Esophagus muscularis mucosa (tissue), 4 donors: ENCODE measurements at places on chromosomes 2 and 18. TPM values are rescaled to one million over a fixed set of nuclear protein-coding genes. Genes with fewer than 3 reads are reported as not detected.

STK39 gene
- total RNA-seq, result 49.1 TPM

ABHD3 gene
- 8.3 TPM for total RNA-seq

HAAO gene
- 4.8 TPM for total RNA-seq

CAPN10 gene
- total RNA-seq, result 19.1 TPM

MEP1B gene
- not detected for total RNA-seq

DNA sequence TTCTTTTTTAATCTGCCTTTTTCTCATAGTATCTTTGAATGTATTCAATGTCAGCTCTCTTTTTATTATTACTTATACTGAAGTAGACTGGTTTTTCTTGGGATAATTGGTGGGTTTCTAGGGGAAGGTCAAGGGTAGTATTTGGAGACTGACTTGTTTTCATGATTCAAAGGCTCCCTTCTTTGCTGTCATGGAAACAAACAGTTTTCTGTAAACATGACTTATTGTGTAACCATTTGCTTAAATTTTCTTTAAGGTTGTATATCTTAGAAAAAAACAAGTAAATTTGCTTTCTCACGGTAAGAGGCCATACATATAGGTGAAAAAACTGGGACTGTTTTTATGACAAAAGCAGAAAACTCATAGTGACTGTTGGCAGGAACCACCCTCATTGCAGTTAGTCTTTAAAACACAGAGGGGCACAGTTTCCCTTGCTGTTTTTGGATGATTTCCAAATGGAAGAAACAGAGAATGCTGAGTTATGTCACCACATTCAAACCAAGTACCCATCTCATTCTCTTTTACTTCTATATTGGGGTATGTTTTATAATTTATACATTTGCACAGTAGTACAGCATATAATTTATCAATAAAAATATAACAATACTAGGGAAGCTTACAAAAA lies 5.8 kb upstream of the RDH14 start:
- no peak overlapping the region for H3K4me3 ChIP-seq
- no peak for DNase-seq
- H3K27ac ChIP-seq, result no peak overlapping the region
- H3K4me1 ChIP-seq, result peaks cover 2% of the 10 kb centered on the region

- H3K36me3 ChIP-seq, result peaks cover 99% of the 10 kb centered on the region
- no peaks in the 10 kb centered on the region for H3K27me3 ChIP-seq
- no peak for DNase-seq
- no peak overlapping the region for H3K4me3 ChIP-seq
- H3K27ac ChIP-seq, result no peak overlapping the region
- no peaks in the 10 kb centered on the region for H3K4me1 ChIP-seq
Observed at GRCh38 chr2:117940436-117940835, 73.4 kb downstream of the CCDC93 start.

DNA sequence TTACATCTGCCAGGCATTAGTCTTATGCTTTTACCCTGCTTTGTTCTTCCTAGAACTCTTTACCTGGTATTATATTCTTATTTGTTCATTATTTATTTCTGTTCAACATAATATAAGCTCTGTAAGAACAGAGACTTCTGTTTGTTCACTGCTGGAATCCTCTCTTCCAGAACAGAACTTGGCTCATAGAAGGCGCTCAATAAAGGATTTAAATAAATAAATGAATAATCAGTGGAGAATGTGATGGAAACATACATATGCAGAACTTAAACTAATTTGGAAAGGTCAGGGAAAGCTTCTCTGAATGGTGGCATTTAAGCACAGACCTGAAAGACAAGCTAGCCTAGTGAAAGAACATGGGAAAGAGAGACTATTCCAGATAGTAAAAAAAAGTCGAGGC lies 24.3 kb downstream of the NCKAP1 start:
- H3K36me3 ChIP-seq, result no peaks in the 10 kb centered on the region
- no peak overlapping the region for H3K4me3 ChIP-seq
- H3K27me3 ChIP-seq, result no peaks in the 10 kb centered on the region

- peak overlapping the region; percentile 75 for H3K27ac ChIP-seq
- H3K4me3 ChIP-seq, result no peak overlapping the region
- H3K36me3 ChIP-seq, result peaks cover 4% of the 10 kb centered on the region
- H3K4me1 ChIP-seq, result peaks cover 53% of the 10 kb centered on the region
Observed at GRCh38 chr18:3015204-3015592, 2.3 kb upstream of the LPIN2 start.

DNA sequence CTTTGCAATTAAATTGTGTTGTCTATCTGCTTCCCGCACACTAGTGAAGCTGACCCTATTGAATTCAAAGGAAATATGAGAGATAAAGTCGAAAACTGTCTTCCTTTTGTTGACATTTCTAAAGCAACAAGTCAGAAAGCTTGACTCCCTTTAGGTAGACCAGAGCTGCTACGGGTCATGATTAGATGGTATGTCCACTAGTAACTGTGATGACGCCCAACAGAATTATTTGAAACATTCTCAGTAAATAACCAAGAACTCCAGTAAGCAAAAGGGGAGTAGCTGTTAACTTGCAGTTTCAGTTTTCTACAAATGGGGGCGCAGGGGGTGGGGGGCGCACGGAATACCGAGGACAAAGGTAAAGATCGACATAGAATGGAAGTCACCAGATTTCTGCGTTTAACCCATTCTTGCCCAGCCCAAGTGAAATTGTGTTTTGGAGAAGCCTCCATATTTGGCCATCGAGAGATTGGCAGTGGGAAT lies 56.4 kb downstream of the CRIM1 start:
- peak overlapping the region; percentile 47 for H3K27ac ChIP-seq
- no peaks in the 10 kb centered on the region for H3K36me3 ChIP-seq
- H3K4me1 ChIP-seq, result peaks cover 98% of the 10 kb centered on the region
- H3K27me3 ChIP-seq, result no peaks in the 10 kb centered on the region

DNA sequence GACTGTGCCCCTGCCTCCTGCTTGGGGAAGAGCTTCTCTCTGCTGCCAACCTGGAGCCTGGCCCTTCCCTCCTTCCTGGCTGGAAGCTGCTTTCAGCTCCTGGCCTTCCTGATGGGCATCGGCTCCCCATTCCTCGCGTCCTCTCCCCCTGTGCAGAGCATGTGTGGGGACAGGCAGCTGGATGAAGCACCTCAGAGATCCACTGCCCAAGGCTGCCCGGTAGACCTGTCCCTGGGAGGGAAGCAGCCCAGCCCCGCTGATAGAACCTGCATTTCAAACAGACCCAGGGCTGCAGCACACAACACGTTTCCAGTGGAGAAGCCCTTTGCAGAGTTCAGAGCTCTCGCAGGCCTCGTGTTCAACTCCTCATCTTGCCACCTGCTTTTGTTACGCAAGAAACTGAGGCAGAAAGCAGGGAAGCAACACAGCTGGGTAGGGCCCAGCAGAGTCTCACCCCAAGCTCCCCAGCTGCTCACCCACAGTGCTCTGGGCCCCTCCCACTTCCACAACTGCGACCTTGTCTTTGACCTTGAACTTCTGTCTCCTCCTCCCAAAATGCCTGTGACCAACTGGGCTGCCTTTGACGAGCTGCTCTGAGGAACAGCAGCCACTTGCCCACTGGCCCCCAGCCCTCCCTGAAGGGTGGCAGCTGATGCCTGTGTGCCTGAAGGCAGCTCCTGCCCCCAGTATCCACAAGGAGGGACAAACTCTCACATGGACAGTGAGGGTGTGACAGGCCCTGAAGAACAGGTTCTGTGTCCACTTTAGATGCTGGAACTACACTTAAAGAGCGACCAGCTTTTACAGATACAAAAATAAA lies 65.5 kb downstream of the PARD6G start:
- no peak for DNase-seq
- no peaks in the 10 kb centered on the region for H3K27me3 ChIP-seq
- H3K4me1 ChIP-seq, result no peaks in the 10 kb centered on the region
- H3K36me3 ChIP-seq, result no peaks in the 10 kb centered on the region
- no peak overlapping the region for H3K4me3 ChIP-seq
